ENCODE measurements at places on chromosomes 5 and 9.

GRCh38 chr5:160269017-160269416 lies 39.7 kb downstream of the FABP6 start:
- DNase-seq = no peak

DNA sequence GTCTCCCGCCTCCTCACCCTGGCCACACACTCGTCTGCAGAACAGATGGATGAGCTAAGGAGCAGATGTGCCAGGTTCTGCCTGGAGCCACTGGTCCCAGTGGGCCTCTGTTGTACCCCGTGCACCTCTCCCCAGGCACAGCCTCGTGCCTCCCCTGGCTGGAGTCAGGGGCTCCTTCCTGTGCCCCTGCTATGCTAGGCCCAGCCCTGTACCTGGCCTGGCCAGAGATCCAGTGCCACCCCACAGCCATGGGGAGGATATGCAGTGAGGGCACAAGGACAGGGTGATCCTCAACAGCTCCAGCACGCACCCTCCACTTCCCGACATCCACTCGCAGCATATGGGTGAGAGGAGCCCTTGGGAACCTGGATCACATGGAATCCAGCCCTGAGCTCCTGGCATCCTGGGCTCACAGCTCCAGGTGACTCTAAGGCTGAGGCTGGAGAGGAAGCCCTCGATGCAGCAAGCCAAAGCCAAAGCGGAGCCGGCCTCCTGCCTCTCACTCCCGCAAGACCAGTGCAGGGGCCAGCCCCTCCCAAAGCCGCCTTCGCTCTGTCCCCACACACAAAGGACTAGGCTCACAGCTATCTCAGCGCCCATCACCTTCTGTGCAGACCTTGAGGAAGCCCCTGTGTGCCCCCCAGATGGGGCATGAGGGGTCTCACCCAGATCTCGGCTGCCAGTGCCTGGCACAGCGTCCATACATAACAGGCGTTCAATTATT lies 23.7 kb upstream of the ADAMTS2 start:
- DNase-seq = no peak

DNA sequence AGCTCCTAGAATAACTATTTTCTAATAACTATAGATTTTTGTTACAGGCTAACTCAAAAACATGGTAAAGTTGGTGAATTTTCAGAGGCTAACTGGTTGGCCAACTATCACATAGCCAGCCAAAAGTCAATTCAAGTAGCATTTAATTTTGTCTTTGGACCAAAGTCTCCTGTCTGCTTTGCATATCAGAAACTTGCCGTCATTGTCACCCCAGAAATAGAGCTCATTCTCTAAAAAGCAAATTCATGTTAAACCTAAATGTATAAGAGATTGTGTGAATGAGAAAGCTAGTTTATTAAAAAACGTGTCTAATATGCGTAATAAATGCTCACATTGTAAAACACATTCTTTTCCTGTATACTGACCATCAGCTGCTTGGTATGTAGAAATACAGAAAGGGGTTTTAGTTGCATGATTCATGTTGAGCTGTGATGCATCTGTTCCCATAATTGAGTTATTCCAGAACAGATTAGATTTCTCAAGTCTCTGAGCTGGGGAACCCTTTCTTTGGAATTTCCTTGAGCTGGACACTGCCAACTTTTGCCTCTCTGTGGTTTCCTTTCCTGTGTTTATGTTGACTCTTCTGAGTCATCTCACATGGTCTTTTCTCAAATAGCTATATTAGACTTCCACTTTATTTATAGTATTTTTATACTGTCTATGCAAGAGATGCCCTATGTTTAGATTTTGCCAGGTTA lies 7.3 kb downstream of the SRFBP1 start:
- no peak for DNase-seq

DNA sequence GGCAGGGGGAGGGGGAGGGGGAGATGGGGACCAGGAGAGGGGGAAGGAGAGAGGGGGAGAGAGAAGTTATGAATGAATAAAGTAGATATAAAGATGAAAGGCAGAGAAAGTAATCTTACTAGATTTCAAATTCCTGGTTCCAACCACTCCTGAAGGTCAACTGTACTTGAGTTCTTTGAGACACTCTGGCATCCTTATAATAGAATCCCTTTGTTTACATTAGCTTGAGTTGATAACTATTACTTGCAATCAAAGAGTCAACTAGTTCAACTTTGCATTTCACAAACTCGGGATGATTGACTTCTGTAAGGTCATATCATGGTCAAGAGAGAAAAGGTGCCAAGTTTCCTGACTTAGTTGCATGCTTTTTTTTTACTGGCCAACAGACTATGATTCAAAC lies 42.2 kb downstream of the BAAT start:
- DNase-seq = no peak

DNA sequence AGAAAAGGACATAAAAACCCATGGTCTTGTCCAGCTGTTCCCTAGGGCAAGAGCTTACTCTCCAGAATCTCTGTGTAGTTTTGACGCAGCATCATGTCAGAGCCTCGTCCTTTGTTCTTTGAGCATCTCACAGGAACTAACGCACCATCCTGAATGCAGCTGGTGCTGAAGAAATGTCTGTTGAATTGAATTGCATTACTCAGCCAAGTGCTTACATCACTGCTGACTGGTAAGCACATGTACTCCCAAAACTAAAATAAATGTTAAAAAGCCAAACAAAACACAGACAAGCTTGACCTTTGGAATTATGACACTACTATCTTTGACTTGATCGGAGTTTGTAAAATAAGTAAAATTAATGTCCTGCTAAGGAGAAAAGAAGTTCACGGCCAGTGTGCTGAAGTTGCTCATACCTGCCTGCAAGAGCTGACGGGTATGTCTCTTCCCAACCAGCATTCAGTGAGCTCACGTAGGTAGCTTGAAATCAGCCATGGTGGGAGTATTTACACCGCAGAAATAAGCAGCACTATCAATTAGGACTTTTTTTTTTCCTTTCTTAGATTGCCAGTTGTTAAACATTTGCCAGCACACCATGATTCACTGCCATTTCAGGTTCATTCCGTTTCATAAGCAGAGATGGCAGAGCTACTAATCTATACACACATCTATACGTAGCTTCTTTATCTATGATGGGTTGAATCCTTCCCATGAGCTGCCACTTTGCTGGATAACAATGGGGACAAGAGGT lies 310.6 kb upstream of the MSX2 start:
- no peak for DNase-seq

- DNase-seq = no peak
These were observed 49.1 kb downstream of the G3BP1 start for GRCh38 chr5:151820903-151821302.

- no peak for DNase-seq
These were observed 62.3 kb upstream of the CDK5RAP2 start for GRCh38 chr9:120642129-120642770.

DNA sequence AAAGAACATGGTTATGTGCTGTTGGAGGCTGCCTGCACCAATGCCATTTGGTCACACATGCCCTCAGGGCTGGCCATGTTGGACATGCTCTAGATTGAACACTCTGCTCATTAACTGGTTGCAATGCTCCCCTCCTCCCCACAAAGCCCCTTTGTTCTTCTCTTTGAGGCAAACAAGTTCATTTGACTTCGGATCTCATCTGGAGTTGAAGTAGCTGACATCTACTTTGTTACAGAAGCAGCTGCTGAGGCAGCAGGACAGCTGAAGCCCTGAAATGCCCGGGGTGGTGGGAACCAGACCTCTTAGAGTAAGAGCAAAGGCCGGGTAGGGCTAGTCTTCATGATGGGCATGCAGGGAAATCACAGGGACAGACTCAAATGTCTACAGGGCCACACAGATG lies 123.5 kb downstream of the APBA1 start:
- DNase-seq = no peak

DNA sequence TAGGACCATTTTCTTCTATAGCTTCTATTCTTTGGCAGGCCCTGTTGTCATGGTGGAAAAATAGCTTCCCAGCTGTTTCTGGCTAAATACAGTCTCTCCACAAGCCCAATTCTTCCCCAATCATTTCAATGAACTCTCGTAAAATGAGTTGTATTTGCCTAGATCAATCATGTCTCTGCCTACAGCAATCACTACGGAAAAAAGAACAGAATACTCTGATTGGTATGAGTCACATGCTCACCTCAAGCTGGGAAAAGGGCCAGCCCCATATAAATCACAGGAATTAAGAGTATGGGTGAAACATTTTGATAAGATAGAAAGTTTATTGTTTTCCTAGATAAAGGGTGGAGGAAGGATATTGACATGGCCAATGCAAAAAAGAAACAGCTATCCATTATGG lies 711.4 kb downstream of the EFNA5 start:
- DNase-seq = no peak

GRCh38 chr5:66864240-66864884 lies 268.2 kb downstream of the MAST4 start:
- DNase-seq = no peak

DNA sequence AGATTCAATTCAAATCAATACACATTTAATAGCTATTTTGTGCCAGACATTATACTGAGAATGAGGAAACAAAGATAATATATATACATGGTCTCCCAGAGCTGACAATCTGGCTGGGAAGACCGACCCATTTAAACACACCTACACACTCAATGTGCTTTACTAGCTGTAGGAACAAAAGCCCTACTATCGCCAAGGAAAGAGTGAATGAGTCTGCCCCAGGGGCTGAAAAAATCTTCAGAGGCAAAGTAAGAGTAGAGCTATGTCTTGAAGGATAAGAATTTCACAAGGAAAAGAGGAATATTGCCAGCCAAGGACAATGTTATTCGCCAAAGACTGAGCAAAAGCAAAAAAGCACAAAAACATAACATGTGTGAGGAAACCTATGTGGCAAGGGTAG lies 6.6 kb downstream of the PFDN1 start:
- DNase-seq = no peak

DNA sequence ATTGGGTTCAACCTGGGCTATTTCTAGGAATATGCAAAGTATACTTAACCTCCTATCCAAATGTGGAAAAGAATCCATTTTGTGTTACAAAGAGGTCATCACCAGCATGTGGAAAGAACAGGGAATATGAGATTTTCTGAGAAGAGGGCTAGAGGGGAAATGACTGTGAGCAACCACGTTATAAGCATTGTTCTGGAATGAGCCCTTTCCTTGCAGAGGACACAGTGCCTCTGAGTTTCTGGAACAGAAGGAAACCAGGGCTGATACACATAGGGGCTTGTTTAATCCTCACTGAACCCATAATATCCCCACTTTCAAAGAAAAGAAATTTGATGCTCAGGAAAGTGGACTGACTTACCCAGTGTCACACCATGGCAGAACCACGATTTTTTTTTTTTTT lies 53.0 kb downstream of the SFXN1 start:
- no peak for DNase-seq

- no peak for DNase-seq
These were observed 30.4 kb downstream of the PRDM6 start for GRCh38 chr5:123119334-123119986.

- no peak for DNase-seq
These were observed 28.7 kb upstream of the C5orf46 start for GRCh38 chr5:147935032-147935431.

- peak; percentile 40 for DNase-seq
These were observed 10.6 kb upstream of the CXXC5 start for GRCh38 chr5:139637438-139638089.

- no peak for DNase-seq
These were observed 125.9 kb downstream of the TRPM3 start for GRCh38 chr9:70995511-70995910.

DNA sequence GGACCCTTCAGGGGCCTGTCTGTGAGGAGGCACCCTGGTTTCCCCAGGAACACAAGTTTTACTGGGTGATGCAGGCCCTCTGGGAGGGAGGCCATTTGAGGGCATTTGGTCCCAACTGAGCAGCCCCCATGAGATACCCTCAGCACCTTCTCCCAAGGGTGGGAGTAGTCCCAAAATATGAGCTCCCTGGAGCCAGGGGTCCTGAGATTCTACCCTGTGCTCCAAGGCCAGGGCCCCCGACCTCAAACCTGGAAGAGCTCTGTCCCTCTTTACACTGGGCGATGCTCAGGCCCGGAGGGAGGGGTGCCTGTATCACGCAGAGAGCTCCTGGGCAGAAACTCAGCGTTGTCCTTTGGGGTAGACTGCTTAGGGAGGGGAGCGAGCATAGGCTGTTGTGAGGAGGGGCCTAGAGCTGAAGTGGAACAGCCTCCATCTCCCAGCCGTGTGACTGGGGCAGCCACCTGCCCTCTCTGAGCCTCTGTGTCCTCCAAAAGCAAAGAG lies 64.0 kb upstream of the SYNPO start:
- DNase-seq = no peak

DNA sequence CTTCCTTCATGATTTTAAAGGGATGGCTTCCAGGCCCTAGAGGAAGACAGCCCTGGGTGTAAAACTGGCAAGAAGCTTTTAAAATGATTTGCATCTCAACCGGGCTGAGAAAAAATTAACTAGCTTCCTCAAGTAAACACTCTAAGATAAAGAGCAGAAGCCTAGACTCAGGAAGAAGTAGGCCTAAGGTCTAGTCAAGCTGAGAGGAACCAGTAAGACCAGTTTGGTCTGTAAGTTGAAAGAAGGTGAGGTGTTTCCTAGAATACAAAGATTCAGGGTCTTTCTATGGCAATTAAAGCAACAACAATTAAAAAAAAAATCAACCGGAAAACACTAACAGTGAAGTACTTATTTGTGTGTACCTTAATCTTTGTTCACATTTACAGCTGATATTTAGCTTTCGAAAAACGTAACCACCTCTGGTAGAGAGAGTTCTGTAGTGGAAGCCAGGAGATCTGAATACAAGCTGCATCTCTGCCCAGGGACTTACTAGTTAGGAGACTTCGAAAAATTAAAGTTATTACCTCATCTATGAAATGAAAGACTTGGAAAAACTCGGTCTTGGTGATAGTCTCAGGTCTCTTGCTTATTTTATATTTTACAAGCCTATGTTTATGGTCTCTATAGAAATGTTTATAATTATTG lies 75.7 kb downstream of the TUSC1 start:
- DNase-seq = no peak

DNA sequence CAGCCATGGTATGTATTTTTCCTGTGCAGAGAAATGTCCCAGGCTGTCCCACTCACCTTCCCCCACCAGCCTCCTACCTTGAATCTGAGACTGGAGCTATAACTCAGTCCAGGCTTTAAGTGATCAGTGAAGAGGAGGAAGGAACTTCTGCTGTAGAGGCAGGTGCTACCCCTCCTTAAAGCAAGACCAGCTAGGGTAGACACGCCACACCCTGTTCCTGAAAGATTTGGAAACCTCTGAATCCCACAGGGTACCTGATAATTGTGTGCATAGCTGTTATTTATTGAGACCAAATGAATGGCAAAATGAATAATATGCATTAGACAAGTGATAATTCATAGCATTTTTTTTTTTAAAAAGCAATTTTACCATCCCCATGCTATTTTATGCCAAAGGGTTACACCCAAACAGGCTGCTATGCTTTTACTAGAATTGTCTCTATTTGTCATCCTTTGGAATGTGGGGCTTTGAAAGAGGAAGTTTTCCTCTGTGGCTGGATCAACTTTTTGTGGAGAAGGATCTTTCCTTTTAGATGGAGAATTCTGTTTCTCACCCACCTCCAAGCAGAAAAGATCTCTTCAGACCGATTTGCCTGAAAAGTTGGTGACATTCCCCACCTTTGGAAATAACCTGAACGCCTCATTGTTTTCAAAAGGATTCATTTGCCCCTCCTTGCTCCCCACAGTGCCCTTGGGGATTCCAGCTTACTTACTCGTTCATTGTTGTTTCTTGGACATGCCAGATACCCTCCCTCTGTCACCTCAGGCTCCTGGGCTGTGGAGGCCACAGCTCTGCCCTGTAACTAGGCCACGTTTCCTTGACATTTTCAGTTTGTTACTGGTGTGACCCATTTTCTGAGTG lies 248.7 kb downstream of the NR3C1 start:
- DNase-seq = no peak

All from CD4-positive, alpha-beta memory T cell (primary cell).